Stimulated activated CD4-positive, alpha-beta T cell treated with anti-CD3 and anti-CD28 coated beads, TNF-alpha, amount 100 ng/mL, for 24 hours (primary cell): ENCODE measurements at places on chromosomes 16 and 17.

DNA sequence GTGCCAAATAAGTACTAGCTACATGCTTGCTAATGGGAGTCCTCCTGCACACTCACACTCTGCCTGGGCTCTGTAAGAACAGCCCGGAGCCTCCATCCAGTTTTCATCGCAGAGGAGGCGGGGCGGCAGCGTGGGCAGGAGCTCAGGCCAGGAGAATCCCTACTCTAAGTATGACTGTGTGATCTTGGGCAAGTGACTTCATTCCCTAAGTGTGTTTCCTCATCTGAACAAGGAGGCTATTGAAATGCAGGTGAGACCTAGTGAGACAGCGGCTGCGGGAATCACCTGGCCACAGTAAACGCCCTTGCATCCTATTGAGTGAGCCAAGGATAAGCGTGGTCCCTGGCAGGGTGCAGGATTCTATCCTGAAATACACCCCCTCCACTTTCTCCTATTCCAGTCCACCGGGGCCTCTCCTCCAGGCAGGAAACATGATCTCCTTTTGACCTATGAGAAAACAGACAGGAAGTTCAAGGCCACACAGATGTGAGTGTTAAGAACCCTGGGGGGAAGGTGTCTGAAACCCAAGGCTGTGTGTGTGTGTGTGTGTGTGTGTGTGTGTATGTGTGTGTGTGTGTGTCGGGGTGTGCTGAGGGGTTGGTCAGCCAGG is 5.2 kb upstream of the RAI1 start:
- no peak for DNase-seq

- no peak for DNase-seq
Observed at GRCh38 chr16:89600427-89600826, 13.0 kb upstream of the DPEP1 start.

DNA sequence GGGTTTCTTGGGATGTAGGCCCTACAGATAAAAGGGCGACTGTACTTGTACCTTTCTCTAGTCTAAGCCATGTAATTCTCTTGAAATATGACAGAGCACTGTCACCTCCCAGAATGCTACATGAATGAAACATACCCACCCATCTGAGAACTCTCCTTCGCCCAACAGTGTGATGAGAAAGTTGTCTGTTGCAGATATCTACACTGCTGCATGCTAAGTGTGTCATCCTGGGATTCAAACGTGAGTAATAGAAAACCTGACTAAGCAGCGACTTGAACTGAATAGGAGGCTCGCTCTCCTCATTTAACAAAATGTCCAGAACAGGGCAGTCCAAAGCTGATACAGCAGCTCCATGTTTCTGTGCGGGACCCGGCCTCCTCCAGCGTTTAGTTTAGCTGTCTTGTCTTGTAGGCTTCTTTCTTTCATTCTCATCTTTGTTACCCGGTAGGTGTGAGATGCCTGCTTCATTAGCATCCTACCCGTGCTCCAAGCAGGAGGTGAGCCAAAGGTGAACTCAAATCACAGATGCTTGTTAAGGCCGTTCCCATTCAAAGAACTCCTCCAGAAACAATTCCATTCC is 211.9 kb downstream of the PRKCA start:
- DNase-seq = peak; percentile 21

- DNase-seq = no peak
Observed at GRCh38 chr17:64742326-64742725, 80.2 kb upstream of the SMURF2 start.

GRCh38 chr17:55420067-55420775 is 1.4 kb downstream of the MMD start:
- no peak for DNase-seq

DNA sequence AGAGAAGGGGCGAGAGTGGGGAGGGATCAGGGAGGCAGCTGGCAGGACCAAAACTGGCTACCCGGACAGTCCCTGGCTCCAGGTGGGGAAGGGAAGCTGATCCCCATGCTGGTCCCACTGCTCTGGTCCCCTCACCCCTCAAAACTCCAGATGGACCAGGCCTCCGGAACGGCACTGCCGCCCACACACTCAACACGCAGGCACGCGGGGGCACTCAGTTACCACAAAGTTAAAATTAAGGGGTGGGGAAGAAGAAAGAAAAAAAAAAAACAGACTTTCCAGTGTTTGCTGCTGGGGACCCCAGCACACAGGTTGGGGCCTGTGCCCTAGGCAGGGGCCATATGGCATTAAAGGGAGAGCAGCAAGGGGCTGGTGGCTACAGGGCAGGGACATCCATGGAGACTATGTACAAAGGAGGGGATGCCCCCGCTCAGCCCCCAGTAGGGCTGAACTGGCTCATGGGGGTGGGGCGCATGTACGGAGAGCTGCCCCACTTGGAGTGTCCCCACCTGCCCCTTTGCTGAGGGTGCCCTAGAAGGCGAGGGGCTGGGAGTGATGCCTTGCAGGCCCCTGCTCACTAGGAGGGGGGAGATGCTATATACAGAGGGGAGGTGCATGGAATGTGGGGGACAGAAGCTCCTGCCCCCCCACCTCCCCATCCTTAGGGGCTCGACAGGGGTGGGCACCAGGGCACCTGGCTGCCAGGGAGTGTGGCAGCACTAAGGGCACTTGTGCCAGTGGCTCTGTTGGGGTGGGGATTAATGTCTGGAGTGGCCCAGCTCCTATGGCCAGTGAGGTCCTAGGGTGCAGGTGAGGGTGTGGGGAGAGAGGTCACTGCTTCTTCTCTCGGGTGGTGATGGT is 5.6 kb downstream of the TP53I13 start:
- DNase-seq = no peak

- DNase-seq = no peak
Observed at GRCh38 chr16:86089334-86089900, 190.5 kb downstream of the IRF8 start.

DNA sequence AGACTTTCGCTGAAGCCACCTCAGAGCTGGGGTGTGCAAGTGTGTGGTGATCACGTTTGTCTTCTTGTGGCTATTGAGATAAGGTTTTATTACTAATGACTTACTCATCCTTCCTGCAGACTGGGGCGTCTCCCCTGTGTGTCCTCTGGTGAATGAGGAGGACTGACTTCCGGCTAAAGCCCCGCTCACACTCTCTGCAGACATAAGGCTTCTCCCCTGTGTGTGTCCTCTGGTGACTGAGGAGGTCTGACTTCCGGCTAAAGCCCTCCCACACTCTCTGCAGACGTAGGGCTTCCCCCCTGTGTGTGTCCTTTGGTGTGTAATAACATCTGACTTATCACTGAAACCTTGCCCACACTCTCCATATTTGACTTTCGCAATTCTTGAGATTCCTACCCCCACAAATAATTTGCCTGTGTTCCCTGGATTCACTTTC is 19.4 kb downstream of the PRDM7 start:
- DNase-seq = peak; percentile 22

- DNase-seq = no peak
Observed at GRCh38 chr17:62793919-62794665, 14.0 kb downstream of the MARCHF10 start.

GRCh38 chr16:30369938-30370455 is 297 bp downstream of the TBC1D10B start:
- DNase-seq = no peak
